ENCODE measurements at places on chromosomes 4 and X. TPM values are rescaled to one million over a fixed set of nuclear protein-coding genes. Genes with fewer than 3 reads are reported as not detected.
A peak's percentile ranks its signal among the peaks of the same experiment; 100 is the strongest.

DNA sequence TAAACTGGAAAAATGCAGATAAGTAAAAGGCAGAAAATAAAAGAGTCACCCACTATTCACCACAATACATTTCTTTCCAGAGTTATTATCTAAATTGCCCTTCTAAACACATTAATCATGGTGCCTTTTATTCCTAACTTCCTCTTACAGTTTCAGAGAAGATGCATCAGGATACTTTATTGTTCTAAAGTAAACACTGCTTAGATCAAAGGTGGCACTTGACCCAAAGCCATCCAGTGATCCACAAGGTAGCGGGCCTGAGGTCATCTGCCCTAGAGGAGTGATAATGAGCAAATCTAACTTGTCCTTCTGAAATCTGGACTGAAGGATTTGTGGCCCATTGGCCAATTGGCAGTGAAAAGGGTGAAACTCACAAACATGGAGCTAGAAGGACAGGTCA is 12.0 kb upstream of the TMEM154 start:
- H3K27me3 ChIP-seq: no peaks in the 10 kb centered on the region
- H3K36me3 ChIP-seq: no peaks in the 10 kb centered on the region
- H3K4me1 ChIP-seq: no peaks in the 10 kb centered on the region
- peak overlapping the region; percentile 89 for H3K27ac ChIP-seq

DNA sequence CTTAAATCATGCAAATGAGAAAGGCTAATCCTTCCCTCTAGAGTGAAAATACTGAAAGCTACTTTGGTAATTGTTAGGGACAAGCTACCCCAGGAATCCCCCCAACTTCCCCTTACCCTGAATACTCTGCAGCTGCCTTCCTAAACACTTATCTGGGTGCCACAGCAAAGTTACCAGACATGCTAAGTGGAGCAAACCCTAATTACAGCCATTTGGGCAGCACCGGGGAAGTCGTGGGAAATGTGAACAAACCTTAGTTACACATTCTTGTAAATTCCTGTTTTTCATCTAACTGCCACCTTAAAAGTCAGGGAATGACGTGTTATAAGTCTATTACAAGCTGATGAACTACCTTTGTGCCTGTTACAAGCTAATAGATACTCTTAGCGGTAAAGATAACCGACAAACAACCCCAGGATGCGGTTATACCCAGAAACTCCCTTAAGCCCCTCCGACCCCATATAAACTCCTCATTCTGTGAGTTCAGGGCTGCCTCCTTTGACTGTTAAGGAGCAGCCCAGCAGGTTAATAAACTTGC is 66.0 kb upstream of the PLAC8 start:
- DNase-seq: no peak
- no peaks in the 10 kb centered on the region for H3K27me3 ChIP-seq
- H3K4me1 ChIP-seq: no peaks in the 10 kb centered on the region
- no peak overlapping the region for H3K4me3 ChIP-seq

Gene NDUFB11
- total RNA-seq: 113 TPM

Gene SORBS2
- total RNA-seq: 741 TPM

All from right atrium auricular region (tissue), 2 donors.